ENCODE measurements at places on chromosomes 2 and 18.

- no peak for DNase-seq
Observed at GRCh38 chr2:20381457-20381856, 30.8 kb upstream of the PUM2 start.

DNA sequence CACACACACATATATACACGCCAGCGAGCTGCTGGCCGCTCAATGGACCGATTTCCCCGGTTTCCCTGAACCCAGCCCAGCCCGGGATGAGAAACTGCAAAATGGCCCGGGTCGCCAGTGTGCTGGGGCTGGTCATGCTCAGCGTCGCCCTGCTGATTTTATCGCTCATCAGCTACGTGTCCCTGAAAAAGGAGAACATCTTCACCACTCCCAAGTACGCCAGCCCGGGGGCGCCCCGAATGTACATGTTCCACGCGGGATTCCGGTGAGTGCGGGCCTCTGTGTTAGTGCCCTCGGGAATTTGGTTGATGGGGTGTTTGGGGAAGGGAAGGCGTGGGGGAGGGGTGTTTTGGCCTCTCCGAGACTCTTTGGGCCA is 392 bp downstream of the ST8SIA3 start:
- peak; percentile 30 for DNase-seq

DNA sequence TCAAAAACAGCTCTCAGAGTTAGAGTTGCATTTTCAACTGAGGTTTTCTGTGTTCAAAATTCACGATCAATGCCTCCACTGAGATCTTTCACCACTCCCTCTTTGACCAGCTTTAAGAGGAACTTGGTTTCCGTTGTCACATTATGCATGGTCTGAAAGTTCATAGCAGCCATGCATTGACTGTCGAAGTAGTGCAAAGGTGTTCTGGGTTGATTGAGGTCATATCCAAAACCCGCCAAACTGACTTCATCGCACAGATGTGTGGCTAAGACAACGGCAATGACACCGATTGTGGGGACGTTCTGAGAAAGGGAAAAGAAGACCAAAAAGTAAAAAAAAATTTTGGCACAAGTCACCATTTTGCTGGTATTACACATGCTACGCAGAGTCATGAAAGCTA is 48.7 kb downstream of the ST3GAL5 start:
- no peak for DNase-seq

GRCh38 chr18:51739044-51739666 is 541.7 kb upstream of the MEX3C start:
- DNase-seq, result no peak

GRCh38 chr2:47070155-47070919 is 84.8 kb downstream of the STPG4 start:
- no peak for DNase-seq

- no peak for DNase-seq
Observed at GRCh38 chr2:68918497-68918896, 34.2 kb downstream of the GKN2 start.

GRCh38 chr2:137969418-137969765 is 5.1 kb downstream of the HNMT start:
- DNase-seq, result no peak

GRCh38 chr2:172427990-172428831 is 825 bp downstream of the ITGA6 start:
- DNase-seq, result peak; percentile 52

- DNase-seq, result no peak
Observed at GRCh38 chr18:47490882-47491281, 239.4 kb upstream of the SKOR2 start.

GRCh38 chr2:84970210-84970867 is 622 bp upstream of the KCMF1 start:
- DNase-seq, result peak; percentile 68

DNA sequence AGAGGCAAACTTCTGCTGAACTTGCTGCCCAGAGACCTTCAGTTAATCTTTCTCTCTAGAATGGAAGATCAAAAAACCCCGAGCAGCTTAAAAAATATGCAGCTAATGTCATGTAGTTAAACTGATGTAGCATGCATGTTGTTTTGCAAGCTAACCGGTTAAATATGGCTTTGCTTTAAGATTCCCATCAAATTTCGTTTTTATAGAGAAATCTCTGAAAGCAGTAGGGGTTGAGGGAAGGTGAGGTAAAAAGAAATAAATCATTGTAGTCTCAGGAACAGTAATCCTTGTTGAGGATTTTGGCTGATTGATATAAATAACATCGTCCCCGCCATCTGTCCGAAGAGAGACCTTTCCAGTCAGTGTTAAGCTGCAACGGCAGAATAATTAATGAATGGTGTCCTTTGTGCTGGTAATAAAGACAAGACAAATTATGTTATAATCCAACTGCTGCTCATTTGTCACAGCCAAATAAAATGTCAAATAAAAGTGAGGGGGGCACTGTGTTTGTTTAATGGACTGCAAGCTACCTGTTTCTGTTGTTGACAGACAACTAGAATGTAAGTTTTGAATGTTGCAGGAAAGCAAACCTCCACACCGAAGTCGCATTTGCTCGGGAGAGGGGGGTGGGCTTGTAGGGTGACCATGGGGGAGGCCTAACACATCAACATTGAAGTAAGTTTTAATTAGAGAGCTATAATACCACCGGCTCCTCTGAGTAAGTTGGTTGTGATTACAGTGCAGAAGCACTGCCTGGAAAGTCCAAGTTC is 555.5 kb downstream of the ARHGAP15 start:
- DNase-seq, result no peak

All from nephron progenitor cell (in vitro differentiated cells).